ENCODE measurements at places on chromosomes 3 and 15. TPM values are rescaled to one million over a fixed set of nuclear protein-coding genes. Genes with fewer than 3 reads are reported as not detected.

DNA sequence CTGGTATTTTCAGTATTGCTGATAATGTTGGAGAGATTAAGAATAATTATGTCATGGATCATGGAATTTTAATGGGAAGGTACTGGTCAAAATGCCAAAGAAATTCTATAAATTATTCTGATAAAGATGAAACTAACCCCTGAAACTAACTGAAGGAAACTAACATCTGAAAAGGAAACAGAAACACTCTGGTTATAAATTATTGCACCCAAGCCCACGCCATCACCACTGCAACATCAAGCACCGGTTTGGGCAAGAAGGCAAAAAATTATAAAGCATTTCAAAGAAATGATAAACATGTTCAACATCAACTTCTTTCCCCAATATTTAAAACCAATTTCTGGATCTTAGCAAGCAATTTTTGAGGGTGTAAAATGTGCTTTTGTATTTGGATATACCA lies 372.5 kb downstream of the TBC1D5 start:
- DNase-seq = no peak

Gene RHOV
- 0.14 TPM for total RNA-seq

Gene ISLR2
- total RNA-seq = 0.62 TPM

Gene GOLGA8K
- total RNA-seq = not detected
